Ureter (tissue), 1 donor: ENCODE measurements at places on chromosomes 6 and 20. TPM values are rescaled to one million over a fixed set of nuclear protein-coding genes. Genes with fewer than 3 reads are reported as not detected.

DNA sequence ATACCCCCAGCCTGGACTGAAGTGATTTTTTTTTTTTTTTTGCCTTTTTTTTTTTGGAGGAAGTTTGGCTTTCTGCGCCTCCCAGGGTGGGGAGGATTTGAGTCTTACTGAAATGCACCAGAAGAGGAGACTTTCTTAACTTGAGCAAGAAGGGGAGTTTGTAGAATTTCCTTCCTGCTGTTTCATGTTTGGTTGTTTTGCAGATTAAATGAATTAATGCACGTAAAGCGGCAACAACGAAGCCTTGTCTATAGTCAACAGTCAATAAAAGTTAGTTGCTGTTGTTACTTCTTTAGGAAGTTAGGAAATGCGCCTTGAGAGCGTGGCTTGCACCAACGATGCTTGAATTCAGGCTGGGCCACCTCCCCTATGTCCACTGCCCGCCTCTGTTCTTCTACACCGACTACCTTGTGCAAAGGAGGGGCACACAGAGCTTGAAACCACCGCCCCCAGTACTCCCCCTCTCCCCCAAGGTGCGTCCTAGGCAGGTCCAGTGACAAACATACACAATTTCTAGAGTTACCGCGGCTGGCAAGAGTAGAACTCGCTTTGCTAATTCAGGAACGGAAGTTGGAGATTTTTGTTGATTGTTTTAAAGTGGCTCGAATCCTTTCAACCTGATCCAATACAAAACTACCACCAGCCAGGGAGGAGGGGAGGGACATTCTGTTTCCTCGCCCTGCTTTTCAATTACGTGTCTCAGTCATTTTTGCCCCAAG lies 830 bp upstream of the CYP24A1 start:
- no peak for DNase-seq

DNA sequence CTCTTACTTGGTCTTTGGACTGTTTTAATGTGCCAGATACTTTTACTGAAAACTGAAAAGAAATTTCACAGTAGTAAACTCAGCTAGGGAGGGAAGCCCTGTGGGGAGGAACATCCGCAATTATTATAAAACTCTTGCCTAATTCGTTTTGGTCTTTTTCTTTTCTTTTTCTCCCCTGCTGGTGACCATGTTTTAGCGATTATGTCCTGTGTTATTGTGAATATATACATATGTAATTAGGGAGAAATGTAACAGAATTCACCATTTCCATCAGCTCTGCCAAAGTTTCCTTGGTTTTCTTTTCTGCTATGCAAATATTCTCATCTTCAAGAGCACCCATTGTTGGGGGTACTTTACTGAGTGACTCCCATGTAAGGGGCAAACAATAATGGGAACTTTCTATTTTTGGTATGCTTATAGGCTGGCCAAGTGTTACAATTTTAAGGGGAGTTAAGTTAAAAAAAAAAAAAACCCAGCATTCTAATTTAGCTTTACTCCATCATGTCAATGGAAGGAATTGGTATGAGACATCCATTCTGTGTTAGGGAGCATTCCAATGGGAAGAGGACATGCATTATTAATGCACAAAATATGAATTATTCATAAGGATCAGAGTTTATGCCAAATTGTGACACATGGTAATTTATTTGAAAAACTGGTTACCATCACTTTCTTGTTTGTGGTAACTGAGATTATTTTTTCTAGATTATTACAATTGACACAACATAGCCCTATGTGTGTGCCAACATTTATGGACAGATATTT lies 2.0 kb downstream of the DOK5 start:
- DNase-seq, result no peak

GRCh38 chr6:53142810-53143209 lies 5.8 kb downstream of the GCM1 start:
- DNase-seq, result no peak

GRCh38 chr6:143607974-143608373 lies 69.8 kb upstream of the PHACTR2 start:
- no peak for DNase-seq

The OR2J3 gene
- not detected for total RNA-seq

The ARMC2 gene
- 10.9 TPM for total RNA-seq
